ENCODE measurements at places on chromosomes 6 and 20.

DNA sequence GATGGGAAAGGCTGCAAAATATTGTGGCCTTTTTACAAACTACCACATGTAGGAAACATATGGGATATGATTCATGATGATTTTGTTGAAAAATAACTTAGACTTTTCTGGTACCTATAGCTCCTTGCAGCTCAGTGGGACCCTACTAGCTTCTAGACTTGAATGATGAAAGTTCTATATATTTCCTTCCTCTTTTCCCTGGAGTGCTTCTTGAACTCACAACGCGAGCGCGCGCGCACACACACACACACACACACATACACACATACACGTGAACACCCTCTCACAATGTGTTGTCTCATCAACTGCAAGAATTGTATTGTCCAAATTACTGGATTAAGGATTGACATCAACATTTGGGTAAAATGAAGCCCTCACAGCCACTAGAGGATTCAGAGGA lies 61.9 kb downstream of the TOX2 start:
- DNase-seq: no peak

DNA sequence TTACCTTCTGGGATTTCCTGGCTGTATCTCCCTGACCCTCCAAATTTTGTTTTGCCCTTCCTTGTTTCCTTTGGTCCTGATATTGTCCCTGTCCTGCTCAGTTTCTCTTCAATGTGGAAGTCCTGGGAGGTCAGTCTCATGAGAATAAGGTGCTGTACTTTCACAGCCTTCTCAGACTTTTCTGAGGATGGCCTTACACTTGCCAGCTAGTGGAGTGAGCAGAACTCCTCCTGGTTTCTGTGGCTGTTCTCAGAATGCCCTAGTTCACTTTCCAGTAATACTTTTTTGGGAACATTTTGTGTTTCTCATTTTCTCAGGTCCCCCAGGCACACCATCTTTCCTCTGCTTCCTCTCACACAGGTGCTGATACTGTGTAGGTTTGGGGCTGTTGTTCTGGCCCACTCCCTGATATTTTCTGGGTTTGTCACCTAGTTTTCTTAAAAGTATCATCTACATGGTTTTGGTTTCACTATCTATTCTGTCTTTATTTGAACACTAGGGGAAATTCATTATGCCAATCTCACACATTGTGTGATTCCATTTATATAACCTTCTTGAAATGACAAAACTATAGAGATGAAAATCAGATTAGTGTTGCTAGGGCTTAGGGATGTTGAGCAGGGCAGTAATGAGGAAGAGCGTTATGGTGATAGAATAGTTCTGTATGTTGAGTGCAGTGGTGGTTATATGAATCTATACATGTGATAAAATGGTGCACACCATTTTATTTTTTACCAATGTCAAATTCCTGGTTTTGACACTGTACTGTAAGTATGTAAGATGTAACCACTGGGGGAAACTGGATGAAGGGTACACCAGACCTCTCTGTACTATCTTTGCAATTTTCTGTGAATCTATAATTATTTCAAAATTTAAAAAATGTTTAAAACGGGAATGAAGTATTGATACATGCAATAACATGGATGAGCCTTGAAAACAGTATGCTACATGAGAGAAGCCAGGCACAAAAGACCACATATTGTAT lies 27.2 kb upstream of the BRPF3 start:
- peak; percentile 7 for DNase-seq

DNA sequence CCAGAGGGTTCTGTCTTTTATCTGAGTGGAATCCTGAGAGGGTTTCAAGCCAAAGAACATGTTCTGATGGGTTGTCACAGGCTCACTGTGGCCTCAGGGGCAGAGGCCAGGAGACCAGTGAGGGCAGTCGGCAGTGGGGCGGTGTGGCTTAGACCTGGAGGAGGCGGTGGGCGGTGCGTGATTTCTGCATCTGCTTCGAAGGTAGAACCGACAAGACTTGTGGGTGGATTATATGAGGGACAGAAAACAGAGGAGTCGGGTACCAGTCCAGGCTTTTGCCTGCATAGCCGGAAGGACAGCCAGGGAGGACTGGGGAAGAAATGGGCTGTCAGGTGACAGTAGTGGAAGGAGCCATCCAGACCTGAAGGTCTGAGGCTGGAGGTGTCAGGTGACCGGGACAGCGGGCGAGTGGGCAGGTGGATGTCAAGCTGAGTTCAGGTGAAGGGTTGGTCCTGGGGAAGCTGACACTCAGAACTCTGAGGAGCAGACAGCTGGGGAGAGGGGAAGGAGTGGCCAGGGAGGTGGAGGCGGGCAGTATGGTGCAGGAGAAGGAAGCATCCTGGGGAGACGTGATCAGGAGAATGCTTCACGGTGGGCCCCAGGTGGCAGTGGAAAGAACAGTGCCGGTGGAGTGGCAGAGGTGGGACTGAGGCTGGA lies 3.1 kb downstream of the CTSZ start:
- DNase-seq: no peak

DNA sequence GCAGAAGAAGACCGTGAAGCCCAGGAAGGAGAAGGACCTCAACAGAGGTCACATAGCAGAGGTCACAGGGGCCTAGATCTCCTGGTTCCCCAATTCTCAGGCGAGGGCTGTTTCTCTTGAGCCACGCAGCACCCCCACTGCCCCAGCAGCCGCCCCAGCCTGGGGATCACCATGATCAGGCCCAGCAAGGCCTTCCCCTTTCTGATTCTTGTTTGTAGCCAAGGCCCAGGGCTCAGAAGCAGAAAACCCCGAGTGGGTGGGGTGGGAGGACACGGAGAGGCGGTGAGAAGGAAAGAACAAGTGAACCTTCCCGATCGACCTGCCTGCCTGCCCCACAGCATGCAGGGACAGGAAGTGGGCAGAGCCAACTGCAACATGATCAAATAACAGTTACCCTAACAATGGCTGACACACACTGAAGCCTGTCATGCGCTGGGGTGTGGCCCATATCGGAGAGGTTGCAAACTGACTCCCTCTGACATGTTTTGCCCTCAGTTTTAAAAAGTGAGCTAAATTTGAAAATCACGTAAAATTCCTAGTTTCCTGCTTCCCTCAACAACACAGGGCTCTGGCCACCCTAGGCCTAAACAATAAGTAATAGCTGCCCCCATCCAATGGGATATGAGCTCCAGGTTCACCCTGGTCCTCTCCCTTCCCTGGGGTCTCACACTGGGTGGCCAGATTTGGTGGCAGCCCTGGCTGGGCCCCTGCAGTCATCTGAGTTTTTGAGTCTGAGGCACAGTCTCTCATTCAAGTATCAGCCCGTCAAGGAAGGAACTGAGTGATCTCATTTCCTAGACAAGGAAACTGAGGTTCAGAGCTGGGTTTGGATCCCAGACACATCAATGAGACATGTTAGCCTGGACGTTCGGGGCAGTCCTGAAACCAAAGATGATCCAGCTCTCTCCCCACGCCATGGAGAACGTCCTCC lies 6.5 kb downstream of the PEDS1 start:
- DNase-seq: peak; percentile 87

DNA sequence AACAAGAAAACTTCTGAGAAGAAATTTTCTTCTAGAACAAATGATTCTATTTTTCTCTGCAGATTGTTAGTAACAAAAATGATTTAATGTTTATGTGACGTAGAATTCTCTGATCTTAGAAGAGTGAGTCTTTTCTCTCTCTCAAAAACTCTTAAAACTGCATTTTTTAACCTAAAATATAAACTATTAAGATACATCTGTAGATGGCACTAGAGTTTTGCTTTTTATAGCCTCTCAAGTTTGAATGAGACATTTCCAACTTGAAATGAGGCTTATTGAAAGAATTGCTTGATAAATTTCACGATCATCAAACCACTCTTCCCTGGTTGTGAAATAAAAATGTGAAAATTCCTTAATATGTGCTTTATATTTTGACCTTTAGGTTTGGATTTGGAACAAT lies 53.8 kb downstream of the PHF3 start:
- DNase-seq: no peak

- DNase-seq: no peak
Measured at GRCh38 chr6:3291987-3292386, 33.2 kb downstream of the PSMG4 start.

GRCh38 chr6:84166395-84166794 lies 61.0 kb downstream of the CEP162 start:
- DNase-seq: no peak

DNA sequence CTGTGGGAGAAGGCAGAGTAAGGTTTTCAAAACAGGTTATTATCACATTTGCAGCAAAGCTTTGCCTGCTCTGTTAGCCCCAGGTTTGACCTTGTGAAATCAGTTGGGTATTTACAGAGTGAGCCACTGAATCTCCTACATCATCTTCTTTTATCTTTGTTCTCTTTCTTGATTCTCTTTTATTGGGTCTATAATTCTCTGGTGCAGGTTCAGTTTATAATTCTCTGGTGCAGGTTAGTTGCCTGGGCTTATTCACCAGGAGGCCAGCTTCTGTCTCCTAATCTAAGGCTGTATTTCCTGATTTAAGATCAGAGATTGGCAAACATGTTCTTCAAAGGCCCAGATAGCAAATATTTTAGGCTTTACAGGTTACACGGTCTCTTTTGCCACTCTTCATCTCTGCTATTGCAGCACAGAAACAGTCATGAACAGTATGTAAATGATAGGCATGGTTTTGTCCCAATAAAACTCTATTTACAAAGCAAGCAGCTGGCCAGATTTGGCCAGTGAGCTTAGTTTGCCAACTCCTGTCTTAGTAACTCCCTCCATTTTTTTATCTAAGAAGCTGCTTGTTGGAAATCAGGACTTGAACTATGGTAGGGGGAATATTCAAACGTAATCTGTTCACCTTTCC lies 205.0 kb upstream of the RIMS1 start:
- no peak for DNase-seq

DNA sequence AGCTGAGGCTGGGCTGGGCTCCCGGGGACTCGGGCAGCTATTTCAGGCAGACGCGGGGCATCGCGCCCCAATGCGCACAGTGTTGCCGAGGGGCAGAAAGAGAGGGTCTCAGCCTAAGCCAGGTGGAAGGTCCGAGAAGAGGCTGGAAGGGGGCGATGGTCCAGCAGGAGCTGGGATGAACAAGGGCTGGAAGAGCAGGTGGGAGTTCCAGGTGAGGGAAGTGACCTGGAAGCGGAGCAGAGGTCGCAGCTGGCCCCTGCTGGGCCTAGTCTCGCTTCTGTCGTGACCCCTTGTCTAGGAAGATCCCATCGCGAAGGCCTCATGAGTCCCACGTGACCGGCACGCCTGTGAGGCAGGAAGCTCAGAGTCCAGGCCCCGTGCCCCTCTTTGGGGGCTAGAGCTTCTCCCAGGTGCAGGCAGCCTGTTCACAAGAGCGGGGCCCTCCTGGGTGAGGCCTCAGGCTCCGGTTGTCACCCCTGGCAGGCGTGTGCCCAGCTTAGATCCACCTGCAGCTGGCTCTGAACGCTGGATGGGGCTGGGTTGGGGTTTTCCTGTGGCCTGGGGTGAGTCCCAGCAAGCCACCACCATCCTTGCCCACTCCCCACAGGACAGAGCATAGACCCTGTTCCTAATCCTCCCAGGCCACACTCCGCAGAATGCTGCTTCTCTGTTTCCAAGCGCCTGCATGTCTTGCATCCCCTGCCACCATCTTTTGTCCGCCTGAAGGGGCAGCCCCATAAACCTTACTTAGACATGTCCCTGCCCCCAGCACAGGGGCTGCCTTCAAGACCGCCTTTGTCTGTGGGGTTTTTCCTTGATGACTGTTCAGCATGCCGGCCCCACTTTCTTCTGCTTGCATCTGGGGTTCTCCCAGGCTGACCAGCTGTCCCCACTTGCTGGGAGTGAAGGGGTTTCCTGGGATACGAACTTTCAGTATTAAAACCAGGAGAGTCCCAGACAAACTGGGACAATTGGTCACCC lies 15.1 kb downstream of the SLC22A3 start:
- no peak for DNase-seq

DNA sequence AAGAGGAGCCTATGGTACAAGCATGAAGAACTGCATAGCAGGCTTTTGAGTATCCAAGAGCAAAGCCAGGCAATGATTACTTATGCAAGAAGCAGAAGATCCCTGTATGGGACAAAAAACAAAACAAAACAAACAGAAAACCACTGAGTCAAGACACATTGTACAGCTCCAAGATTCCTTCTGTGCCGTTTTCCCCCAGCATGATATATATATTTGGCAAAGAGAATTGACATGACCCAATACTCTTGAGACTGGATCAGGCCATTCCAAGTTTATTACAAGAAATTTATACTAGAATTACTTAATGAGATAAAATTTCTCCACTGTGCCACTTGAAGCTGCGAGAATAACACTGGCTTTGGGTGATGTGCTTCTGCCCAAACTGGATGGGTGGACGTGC lies 65.5 kb downstream of the TRMT11 start:
- no peak for DNase-seq

DNA sequence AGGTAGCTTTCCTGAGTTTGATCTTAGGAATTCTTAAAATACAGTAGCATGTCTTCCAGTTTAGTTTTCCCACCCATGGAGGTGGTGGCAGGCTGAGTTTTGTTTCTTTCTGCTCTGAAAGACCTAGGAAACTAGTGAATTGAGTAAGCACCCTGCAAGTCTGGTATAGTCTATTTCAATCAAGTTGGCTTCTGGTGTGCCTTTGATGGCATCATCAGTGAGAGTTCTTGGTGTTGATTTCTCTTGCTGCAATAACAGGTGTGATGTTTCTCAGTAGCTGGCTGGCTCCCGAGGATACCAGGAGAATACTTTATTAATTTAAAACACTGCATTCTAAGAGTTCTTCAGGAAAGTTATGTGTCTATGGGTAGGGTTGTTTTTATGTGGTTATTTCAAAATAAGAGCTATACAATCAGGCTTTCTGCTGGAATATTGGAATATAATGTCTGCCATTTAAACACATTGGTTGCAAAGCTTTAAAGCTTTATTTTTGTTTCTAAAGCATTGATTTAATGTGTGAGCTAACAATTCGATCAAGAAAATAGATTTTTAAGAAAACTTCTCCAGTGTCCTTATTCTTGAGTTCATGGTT lies 19.0 kb downstream of the VAPB start:
- DNase-seq: peak; percentile 26

DNA sequence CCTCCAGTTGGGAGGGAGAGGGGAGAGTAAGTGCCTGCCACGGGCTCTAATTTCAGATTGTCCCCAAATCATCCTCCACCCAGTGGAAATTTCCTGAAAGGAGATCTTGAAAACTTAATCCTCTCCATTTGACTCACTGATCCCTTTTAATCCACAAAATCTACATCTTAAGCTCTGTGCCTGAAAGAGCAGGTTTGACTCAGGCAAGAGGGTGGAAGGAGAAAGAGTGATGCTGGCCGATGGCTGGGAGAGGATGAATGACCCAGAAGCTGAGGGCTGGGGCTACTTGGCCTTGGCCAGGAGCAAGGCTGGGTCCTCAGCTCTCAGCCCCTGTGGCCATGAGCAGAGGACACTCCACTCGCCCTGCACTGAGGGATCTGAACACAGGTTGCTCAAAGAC lies 8.1 kb downstream of the BPIFA2 start:
- DNase-seq: no peak

GRCh38 chr6:161048641-161049040 lies 57.1 kb downstream of the MAP3K4 start:
- DNase-seq: no peak

DNA sequence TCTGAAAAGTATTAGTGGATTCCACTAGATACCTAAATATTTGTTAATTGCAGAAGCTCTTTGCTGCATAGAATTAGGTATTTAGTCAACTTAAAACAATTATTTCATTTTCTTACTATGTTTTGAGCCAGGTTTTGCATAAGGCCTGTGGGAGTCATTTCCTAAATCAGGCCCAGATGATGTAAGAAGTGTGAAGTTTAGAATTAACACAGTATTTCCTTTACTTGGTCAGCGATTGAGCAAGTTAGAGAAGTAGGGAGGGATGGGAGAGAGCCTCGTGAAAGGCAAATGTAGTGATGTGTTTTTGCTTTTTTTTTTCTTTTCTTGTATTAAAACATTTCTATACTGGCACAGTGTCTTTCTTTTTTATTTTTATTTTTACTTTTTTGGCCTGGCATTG lies 711.1 kb downstream of the HDGFL1 start:
- no peak for DNase-seq
